ENCODE measurements at places on chromosomes 1 and 21.

- DNase-seq: no peak
Measured at GRCh38 chr1:86259390-86259789, 102.8 kb upstream of the COL24A1 start.

- DNase-seq: no peak
Measured at GRCh38 chr1:225896494-225896893, 7.5 kb upstream of the LEFTY1 start.

- peak; percentile 99 for DNase-seq
Measured at GRCh38 chr1:44730741-44731512, at the start of gene RNU5D-1. RNU5D-1 (minus strand) TSS chr1:44731170.

DNA sequence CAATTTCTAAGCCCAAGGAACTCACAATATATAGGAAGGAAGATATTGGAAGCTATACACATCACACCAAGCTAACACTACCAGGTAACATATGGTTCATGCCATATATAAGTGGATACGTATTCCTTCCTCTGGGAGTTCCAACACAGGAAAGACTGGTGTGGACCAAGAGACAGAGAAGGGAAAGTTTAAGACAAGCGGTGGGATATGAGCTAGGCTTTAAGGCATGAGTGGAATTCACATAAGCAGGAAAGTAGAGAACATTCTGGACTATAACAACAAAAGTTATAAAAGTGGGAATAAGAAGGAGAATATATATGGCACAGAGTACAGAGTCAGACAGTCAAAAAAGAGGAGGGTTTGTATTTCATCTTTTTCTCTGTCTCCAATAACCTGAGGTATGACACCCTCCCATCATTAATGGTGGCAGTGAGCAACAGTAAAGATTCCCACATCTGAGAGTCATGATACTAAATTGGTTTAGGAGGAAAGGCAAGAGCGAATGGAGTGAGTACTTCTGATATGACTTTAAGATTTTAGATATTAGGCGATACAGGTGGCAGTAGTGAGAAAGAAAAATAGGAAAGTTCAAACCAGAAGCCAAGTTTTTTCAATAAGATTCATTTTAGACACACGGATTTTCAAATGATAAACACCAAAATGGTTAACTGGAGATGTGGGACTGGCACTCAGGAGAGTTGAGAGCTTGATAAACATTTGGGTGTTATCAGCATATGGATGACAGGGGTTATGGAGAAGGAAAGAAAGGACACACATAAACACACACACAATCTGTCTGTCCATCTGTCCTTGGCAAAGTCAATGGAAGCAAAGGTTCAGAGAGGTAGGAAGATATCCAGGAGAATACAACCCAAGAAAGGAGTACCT, 87.4 kb upstream of the TTC39A start:
- DNase-seq: peak; percentile 46

GRCh38 chr1:198156111-198156744, 570 bp upstream of the NEK7 start:
- peak; percentile 85 for DNase-seq

DNA sequence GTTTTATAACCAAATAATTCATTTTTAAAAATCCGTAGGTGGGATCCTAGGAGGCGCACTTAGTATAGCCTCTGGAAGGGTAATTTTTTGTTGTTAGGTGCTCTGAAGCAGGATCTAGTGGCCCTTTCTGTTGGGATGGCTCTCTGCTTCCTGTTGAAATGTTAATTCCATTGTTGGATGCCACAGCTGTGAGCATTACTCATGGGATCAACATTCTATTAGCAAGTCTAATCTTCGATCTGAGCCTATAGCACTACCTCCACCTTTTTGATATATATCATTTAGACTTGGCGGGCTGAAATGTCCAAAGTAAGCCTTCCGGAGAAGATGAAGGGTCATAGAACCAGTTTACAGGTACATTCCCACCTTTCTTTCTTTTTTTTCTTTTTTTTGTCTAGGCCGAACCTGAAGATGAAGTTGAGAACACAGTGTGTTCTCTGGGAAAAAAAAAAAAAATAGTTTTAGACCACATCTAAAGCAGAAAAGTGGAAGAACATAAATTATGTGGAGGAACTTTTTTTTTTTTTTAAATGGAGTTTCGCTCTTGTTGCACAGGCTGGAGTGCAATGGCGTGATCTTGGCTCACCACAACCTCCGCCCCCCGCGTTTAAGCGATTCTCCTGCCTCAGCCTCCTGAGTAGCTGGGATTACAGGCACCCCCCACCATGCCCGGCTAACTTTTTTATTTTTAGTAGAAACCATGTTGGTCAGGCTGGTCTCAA, 1.4 kb downstream of the CXADR start:
- DNase-seq: no peak

DNA sequence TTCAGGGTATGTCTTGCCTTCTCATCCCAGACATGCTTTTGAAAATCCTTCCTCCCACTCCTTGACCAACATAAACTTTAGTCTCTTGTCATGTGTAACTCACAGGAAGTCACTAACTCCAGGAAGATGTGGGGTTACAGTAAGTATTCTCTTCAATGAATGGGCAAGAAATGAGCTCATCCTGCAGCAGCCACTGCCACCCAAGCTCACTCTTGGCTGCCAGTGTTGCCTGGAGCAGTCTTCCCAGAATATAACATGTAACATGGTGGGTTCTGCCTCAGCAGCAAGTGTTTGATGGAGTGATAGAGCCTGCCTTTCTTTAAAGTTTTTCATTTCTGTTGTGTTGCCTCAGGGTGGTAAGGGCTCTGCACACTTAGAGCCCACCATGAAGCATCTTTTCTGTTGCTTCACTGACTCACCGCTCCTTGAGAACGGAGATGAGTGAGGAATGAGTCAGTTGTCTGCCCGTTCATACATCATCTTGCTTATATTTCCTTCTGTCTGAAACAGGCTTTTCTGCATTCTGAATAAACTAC, 187.0 kb downstream of the TPR start:
- DNase-seq: peak; percentile 72

DNA sequence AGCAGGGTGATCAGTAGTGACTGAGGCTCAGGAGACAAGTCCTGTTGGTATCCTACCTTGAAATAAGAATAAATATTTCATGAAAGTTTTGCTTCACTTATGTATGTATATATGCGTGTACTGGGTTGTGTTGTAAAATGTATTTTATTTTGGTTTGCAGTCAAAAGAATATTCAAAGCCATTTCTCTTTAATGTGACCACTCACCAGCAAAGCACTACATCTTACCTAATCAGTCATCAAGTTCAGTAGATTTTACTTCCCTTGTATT, 11.0 kb downstream of the SCP2 start:
- DNase-seq: no peak

GRCh38 chr1:159884296-159884695, 15.7 kb downstream of the CFAP45 start:
- DNase-seq: no peak
